GM18507 (cell line): ENCODE measurements at places on chromosomes 3 and 15.

GRCh38 chr15:68303560-68304436 is 26.3 kb downstream of the FEM1B start:
- DNase-seq, result no peak

DNA sequence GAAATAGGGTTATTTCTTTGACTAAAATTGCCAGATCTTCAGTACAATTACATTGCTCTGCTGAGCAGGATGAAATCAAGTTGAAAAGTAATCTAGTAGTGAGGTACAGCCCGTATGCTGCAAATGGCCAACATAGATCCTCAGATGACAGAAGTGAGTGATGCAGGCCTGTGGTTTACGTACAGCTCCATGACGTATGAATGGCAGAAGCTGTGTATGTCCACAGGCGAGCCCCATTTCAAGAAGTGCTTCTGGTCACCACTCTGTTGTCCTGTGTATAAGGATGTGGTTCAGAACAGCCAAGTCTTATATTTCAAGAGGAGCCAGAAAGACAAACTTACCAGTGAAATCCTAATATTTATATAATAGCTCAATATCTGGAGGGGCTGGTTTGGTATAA is 9.2 kb downstream of the CD86 start:
- DNase-seq, result no peak

- no peak for DNase-seq
Measured at GRCh38 chr3:172223870-172224269, 184.5 kb downstream of the FNDC3B start.

- DNase-seq, result no peak
Measured at GRCh38 chr3:190064659-190065058, 56.0 kb downstream of the P3H2 start.

GRCh38 chr15:42591238-42591934 is 16.0 kb downstream of the STARD9 start:
- no peak for DNase-seq

GRCh38 chr15:57541805-57542504 is 49.7 kb upstream of the MYZAP start:
- peak; percentile 25 for DNase-seq

GRCh38 chr3:134312873-134313846 is 61.1 kb downstream of the AMOTL2 start:
- DNase-seq, result no peak
